ENCODE measurements at places on chromosomes 3 and 15. TPM values are rescaled to one million over a fixed set of nuclear protein-coding genes. Genes with fewer than 3 reads are reported as not detected.

The GFM1 gene
- total RNA-seq: 46.0 TPM

The GUCA1C gene
- not detected for total RNA-seq

The RLBP1 gene
- not detected for total RNA-seq

The LSMEM2 gene
- not detected for total RNA-seq

The RETNLB gene
- total RNA-seq: not detected

The ZNF660 gene
- 2.2 TPM for total RNA-seq

The HHATL gene
- total RNA-seq: not detected

The TMEM43 gene
- total RNA-seq: 134 TPM

The CIB1 gene
- 30.1 TPM for total RNA-seq

The GRK7 gene
- total RNA-seq: not detected

The PIK3CB gene
- 20.1 TPM for total RNA-seq

The LRRC57 gene
- 14.4 TPM for total RNA-seq

The IMP3 gene
- 70.4 TPM for total RNA-seq

The LRRN1 gene
- total RNA-seq: 0.30 TPM

The CFAP100 gene
- not detected for total RNA-seq

The TEX9 gene
- total RNA-seq: 5.7 TPM

The KNG1 gene
- not detected for total RNA-seq

The PODXL2 gene
- 5.4 TPM for total RNA-seq

The A4GNT gene
- not detected for total RNA-seq

The GRIP2 gene
- 0.46 TPM for total RNA-seq

The RNF123 gene
- 32.1 TPM for total RNA-seq

The LIPH gene
- 0.43 TPM for total RNA-seq

The SLC6A11 gene
- total RNA-seq: 0.03 TPM

The SST gene
- not detected for total RNA-seq

The TYRO3 gene
- total RNA-seq: 11.5 TPM

The FAM81A gene
- 0.33 TPM for total RNA-seq

The SEMA3B gene
- 25.6 TPM for total RNA-seq

The UROC1 gene
- total RNA-seq: not detected

The SI gene
- total RNA-seq: not detected

The AADACL2 gene
- total RNA-seq: not detected

The FBN1 gene
- 2,749 TPM for total RNA-seq

The SEMA3F gene
- 31.0 TPM for total RNA-seq

The C3orf49 gene
- total RNA-seq: not detected

The IL17RE gene
- 0.89 TPM for total RNA-seq

The MAN2A2 gene
- total RNA-seq: 84.2 TPM

The SMAD6 gene
- 20.8 TPM for total RNA-seq

The CPEB1 gene
- 14.1 TPM for total RNA-seq

The UBE2E2 gene
- total RNA-seq: 42.2 TPM

The FANCD2OS gene
- not detected for total RNA-seq

The SLC9C1 gene
- 0.43 TPM for total RNA-seq

The TRPC1 gene
- total RNA-seq: 37.3 TPM

The CFAP44 gene
- total RNA-seq: 4.2 TPM

The ERICH6 gene
- total RNA-seq: 0.03 TPM

The SPATA12 gene
- total RNA-seq: not detected

The SCN11A gene
- under 0.01 TPM for total RNA-seq

The FETUB gene
- total RNA-seq: not detected

The CISH gene
- 1.0 TPM for total RNA-seq

The NRROS gene
- 1.0 TPM for total RNA-seq

The CTXN2 gene
- not detected for total RNA-seq

The ITIH1 gene
- total RNA-seq: 0.17 TPM

The GOLGA8S gene
- total RNA-seq: 0.10 TPM

Data from smooth muscle cell of the pulmonary artery (primary cell).